ENCODE measurements at places on chromosomes 2 and 18.

DNA sequence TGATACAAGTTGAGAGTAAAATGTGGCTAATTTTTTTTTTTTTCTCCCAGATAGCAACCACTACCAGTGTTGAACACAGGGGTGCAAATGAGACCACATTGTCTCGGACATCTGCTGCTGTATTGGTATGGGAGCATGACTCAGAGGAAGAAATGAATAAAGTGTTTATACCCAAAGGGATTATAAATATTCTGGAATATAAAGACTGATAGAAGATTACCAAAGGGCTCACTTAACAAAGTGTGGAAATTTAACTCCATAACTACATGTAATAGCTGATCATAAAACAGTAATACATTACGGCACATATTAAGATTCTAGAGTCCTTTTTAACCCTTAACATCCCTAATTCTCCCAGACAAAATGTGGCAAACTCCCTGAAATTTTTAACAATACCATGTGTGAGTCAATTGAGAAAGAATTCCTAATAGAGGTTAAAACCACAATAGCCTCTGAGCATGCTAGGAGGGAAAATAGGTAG is 1023.0 kb upstream of the ACVR2A start:
- DNase-seq, result peak; percentile 16

GRCh38 chr2:4908461-4908860 is 783.7 kb upstream of the SOX11 start:
- no peak for DNase-seq

DNA sequence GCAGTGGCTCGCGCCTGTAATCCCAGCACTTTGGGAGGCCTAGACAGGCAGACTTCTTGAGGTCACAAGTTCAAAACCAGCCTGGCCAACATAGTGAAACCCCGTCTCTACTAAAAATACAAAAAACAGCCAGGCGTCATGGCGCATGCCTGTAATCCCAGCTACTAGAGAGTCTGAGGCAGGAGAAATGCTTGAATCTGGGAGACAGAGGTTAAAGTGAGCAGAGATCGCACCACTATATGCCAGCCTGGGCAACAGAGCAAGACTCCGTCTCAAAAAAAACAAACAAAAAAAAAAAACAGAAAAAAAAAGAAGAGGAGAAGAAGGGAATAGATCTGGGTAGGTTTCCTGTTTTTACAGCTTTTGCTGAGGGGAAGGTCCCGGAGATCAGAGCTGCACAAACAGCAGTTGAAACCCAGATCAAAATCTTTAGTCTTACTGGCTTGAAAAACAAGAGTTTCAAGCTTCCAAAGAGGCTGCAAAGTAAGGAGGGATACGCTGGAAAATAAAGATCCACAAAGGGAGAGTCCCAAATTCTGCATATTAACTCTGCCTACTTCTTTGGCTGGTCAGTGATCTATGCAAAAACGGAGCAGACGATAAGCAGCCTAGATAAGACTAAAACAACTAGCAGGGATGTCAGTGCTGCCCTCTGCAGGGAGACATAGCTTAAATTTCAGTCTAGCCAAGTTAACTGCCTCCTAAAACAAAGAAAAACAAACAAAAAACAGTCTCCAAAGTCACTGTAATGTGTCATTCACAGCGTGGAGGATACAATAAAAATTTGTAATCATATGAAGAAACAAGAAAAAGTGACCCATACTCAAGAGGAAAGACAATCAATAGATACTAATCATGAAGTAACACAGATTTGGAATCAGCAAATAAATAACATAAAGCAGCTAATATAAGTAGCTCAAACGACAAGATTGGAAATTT is 74.1 kb downstream of the TLK1 start:
- peak; percentile 20 for DNase-seq

DNA sequence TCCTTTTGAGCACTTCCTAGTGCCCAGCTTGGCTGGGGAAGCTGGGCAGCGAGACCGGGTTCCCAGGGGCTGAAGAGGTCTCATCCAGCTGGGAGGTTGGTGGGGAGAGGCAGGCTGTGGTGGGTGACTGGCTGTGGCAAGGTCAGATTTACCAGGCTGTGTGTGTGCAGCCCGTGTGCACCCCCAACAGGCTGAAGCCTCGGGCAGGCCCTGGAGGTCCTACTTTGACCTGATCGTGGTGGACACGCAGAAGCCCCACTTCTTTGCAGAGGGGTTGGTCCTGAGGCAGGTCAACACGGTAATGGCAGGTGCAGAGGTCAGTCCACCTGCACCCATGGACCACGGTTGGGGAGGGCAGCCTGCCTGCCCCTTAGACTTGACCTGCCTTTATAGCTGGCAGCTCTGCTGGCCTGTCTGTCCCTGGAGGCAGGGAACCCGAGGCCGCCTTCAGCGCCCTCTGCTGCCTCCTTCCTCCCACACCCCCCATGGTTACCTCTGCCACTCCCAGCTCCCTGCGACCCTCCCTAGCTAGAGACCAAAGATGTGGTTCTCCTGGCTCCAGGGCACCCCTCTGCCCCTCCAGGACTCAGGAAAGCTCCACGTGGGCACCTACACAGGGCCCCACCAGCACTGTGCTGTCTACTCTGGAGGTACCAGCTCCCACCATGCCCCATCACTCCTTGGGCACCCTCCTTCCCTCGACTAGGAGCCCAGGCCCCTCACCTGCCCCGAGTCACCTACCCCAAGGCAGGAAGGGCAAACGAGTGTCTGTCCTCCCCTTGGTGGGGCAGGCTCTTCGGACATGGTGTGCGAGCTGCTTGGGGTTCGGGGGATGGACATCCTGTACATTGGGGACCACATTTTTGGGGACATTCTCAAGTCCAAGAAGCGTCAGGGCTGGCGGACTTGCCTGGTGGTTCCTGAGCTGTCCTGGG is 4.0 kb downstream of the NT5DC4 start:
- peak; percentile 45 for DNase-seq

DNA sequence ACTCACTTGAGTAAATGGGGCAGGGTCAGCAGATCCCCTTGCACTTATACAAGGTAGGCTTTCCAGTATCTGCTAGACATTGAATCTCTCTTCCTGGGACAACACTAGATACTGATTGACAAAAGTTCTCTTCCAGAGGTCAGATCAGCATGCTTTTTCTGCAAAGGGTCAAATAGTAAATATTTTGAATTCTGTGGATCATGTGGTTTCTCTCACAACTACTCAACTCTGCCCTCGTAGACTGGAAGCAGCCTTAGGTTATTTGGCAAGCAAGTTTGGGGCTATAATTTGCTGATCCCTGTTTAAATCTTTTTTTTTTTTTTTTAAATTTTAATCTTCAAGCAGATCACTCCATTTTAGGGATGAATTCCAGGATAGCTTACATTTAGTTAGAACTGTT is 17.4 kb upstream of the NABP1 start:
- no peak for DNase-seq

DNA sequence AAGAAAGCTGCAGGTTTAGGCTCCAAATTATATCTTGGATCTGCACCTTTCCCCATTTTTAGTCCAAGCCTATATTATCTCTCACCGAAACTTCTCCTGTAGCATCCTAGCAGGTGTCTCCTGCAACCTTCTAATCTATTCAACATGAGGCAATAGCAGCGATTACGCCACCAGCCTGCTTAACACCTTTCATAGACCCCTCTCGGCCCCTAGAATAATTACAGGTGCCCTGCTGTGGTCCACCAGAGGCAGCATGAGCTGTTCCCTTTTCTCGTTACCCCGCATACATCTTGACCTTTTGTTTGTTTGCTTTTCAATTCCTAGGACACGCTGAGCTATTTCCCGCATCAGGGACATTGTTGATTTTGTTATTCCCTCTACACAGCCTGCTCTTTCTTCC is 361.9 kb downstream of the CYRIA start:
- no peak for DNase-seq

GRCh38 chr18:58451972-58452334 is 176.9 kb downstream of the ALPK2 start:
- DNase-seq, result no peak

DNA sequence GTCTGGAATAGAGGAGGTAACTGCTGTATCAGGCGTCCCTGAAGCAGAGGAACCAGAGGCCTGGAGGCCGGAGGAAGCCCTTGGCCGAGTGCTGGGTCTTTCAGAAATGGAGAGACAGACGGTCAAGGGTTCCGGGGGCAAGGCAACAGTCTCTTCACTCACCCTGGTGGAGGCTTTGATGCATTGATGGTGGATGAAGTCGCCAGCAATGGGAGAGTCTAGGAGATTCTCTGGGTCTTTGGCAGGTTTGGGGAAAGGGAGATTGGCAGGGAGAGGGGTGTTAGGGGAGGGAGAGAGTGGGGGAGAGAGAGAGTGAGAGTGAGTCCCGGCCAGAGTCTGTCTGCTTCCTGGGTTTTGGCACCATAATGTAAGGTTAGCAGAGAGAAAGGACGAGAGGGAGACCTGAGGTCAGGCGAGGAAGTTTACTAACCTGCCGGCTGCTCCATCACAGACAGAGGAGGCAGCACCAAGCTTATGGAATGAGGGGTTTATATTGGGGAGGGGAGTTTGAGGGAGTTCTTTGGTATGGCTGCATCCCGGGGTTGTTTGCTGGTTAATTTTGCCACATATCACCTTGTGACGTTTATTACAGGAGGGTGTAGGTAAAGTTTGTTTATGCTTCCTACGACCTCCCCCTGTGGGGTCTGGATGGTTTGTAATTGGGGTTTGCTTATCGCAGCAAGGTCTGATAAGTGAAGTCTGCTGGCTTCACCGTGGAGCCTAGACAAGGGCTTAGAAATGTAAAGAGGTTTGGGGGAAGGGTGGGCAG is 19.6 kb downstream of the COMMD1 start:
- DNase-seq, result no peak

GRCh38 chr2:74536166-74536950 is 6.6 kb downstream of the HTRA2 start:
- DNase-seq, result no peak

GRCh38 chr2:8432706-8433336 is 249.0 kb upstream of the ID2 start:
- no peak for DNase-seq

DNA sequence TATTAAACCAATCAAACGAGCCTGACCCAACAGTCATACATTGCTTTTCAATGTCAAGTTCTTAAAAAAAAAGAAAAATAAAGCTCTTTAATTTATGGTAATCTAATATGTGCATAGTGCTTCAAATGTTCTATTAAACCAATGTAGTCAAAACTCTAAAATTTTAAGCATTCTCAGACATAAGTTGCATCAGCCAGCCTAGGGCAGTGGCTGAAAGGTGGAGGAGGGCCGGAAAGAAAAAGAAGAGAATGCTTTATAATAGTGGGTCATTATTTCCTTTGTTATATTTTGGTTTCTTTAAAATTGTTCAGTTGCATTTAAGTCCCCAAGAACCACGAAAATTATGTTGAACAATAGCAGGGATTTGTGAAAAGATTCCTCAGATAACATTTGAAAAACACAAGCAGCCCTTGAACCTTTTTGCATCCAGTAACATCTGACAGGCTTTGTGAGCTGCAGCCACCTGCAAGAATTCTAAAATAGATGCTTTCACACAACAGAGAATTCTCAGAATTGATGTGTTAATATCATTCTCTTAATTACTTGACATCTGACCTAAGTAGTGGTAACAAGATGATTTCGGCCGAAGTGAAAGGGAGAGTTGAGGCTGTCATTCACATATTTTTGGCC is 252.1 kb downstream of the CDCA7 start:
- DNase-seq, result no peak

DNA sequence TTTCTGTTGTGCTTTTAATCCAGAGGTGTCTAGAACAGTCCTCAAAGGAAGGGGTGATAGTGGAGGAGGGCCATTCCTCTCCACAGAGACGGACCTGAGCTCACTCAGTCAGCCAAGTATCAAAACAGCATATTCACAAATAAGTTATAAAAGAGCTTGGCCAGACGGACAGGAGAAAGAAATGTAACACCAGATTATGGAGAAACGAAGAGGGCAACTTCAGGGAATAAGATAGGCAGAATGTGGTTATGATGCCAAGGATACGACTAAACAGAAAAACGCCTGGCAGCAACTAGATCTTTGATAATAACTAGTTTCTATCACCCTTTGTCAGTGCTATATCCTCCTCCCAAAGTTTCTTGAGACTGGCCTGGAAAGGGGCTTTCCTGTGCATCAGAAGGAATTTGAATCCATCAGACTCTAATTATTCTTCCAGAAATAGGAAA is 42.5 kb downstream of the MAP4K3 start:
- no peak for DNase-seq

DNA sequence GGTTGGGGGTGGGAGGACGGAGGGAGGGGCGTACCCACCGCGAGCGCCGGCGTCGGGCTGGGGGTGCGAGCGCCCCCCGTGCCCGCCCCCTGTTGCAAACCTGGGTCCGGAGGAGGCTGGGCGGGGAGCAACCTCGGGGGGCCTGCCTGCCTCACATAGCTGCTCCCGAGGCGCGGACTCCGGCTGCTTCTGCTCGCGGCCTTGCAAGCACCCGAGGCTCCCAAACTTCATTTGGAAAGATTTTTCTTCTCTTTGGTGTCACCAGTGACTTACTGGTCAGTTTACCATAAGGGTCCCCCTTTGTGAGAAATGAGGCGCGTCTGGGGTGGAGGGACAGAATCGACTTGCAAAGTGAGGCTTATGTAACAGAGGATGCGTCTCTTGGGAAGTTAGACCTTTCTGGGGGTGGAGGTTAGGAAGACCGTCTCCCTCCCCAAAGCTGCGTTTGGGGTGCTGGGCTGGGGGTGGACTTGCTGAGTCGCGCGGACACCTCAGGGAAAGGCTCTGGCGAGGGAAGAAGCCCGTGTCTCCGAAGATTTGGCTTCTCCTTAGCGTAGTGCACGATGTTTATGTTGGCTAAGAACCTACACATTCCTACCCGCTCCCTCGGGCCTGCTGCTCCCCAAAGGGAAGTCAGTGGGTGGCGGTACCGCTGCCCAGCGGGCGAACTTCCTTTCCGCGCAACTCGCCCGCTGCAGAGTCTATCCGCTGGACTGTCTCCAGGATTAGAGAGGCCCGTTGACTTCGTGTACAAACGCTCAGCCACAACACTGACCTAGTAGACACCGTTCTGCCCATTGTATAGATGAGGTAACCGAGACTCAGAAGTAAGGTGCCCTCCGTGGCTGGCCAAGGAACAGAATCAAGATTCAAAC is 559 bp downstream of the TMEM37 start:
- DNase-seq, result peak; percentile 49

DNA sequence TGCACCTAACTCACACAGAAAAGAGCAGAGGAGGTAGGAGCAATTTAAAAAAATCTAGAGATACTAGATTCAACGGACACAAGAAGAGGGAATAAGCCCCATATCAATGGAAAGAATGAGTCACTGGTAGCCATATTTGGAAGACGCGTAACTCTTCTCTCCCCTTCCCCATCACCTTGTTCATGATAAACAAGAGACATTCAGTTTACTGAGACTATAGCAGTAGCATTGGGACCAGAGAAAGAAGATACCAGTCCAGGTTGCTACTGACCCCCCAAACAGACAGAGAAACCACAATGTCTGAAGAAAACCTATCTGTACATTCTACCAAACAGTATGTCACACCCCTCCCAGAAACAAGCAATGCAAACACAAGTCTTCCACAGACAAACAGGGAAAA is 81.1 kb downstream of the SLC66A3 start:
- no peak for DNase-seq

DNA sequence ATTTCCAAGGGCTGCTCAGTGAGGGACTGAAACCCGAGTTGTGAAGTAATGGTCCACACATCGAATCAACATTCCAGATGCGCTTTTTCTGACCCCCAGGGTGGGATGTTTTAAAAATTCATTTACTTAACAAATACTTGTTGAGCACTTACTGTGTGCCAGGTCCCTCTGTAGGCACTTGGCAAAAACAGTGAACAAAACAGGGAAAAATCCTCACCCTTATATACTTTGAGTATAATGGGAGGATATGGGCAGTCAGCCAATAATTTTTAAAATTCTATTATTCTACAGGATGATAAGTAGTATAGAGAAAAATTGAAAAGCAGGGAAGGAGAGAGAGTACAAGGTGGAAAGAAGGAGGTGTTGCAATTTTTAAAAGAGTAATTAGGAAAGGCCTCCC is 31.3 kb upstream of the AFTPH start:
- DNase-seq, result no peak
